ENCODE measurements at places on chromosomes 1 and 21. TPM values are rescaled to one million over a fixed set of nuclear protein-coding genes. Genes with fewer than 3 reads are reported as not detected.

GRCh38 chr1:75630998-75631397 lies 20.1 kb upstream of the SLC44A5 start:
- DNase-seq = no peak
- no peaks in the 10 kb centered on the region for H3K36me3 ChIP-seq
- H3K4me1 ChIP-seq = no peaks in the 10 kb centered on the region

DNA sequence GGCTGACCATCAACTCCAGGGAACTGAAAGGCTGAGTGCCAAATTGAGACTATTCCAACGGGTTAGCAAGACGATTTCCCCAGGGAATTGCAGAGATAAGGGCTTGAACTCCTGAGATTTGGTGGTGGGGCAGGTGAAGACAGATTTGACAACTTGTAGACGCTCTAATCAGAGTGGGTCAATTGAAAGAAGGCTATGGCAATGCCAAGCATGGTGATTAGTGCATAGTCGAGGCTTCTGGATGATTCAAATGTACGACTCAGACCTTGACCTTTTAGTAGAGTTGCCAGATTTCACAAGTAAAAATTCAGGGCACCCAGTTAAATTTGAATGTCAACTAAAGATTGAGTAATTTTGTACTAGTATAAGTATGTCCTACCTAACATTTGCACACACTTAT lies 302.1 kb upstream of the SPAG17 start:
- no peak for DNase-seq
- H3K27me3 ChIP-seq = no peaks in the 10 kb centered on the region
- no peak overlapping the region for H3K4me3 ChIP-seq

DNA sequence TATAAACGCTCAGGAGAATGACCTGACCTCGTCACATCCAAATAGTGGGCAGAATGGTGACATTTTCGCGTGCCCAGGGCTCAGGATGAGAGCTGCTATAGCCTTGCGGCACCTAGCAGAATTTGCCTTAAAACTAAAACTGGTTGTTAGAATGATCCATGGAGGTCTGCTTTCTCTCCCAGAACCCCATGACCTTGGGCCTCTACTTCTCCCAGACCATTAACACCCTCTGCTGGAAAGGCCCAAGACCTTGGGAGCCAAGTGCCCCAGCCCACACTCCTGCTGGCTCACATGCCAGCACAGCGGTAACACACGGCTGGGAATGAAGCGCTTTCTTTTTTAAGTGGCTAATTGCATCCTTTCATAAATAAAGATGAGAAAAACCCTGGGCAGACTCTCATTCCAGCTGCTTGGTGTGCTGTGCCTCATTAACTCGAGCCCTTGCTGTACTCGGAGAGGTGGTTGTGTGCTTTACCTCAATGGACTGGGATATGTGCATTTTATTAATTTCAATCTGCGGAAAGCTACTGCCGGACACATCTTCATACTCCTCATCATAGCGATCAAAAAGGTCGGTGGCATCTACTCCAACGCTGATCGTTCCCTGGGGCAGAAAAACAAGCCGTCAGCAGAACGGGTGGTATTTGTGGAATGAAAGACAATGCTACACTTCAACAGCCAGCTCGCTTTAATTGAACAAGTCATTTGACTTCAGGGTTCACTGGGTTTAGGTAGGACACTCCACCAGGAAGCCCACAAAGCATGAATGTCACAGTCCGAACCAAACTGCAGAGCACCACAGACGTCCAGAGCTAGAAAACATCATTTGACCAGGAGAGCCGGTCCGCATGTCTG lies 29.0 kb downstream of the THAP3 start:
- DNase-seq = no peak
- H3K4me3 ChIP-seq = no peak overlapping the region
- no peak overlapping the region for H3K27ac ChIP-seq
- peaks cover 7% of the 10 kb centered on the region for H3K36me3 ChIP-seq

DNA sequence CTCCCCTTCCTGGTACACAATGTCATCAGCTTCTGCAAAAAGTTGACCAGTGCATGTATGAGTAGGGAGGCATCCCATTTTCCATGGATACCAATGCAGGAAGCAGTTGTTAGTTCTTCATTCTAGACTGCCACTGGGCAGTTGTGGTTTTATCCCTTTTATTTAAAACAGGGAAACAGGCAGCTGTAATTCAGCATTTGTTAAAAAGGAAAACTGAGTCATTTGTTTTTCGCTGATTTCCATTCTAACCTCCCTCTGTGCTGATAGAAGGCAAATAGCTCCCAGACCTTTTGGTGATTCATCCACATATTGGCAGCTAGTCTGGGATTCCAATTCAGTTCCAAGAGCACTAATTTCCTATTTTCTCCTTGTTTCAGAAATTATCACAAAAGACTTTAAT lies 21.1 kb upstream of the ABCA4 start:
- no peaks in the 10 kb centered on the region for H3K27me3 ChIP-seq
- no peaks in the 10 kb centered on the region for H3K36me3 ChIP-seq
- no peak for DNase-seq
- H3K27ac ChIP-seq = no peak overlapping the region

F3 gene
- total RNA-seq = 132 TPM

- H3K36me3 ChIP-seq = no peaks in the 10 kb centered on the region
- peaks cover 6% of the 10 kb centered on the region for H3K4me1 ChIP-seq
- H3K27ac ChIP-seq = no peak overlapping the region
These were observed 36.6 kb downstream of the S100A10 start for GRCh38 chr1:151956957-151957497.

- no peak within 1 kb of the TSS for H3K4me3 ChIP-seq
- no peaks in the 10 kb centered on the region for H3K27me3 ChIP-seq
- H3K27ac ChIP-seq = no peak within 1 kb of the TSS
- DNase-seq = no peak
These were observed at the start of gene A3GALT2 for GRCh38 chr1:33320619-33321165. TSS of gene A3GALT2 (minus strand) at chr1:33321098. CDS start at chr1:33321098, 0 bp downstream.

ARHGEF19 gene
- total RNA-seq = 17.3 TPM

NTRK1 gene
- total RNA-seq = 0.67 TPM

ARHGEF10L gene
- 32.2 TPM for total RNA-seq

SLC1A7 gene
- 0.20 TPM for total RNA-seq
